A172 (cell line): ENCODE measurements at places on chromosomes 12 and 14. TPM values are rescaled to one million over a fixed set of nuclear protein-coding genes. Genes with fewer than 3 reads are reported as not detected.

The DCAF4 gene
- total RNA-seq, result 32.5 and 47.9 TPM in 2 replicates

The A2ML1 gene
- total RNA-seq, result not detected in 2 replicates

The NFE2 gene
- 0.17 TPM in 1 of 2 replicates, not detected in the other for total RNA-seq

The ST8SIA1 gene
- total RNA-seq, result 0.34 TPM in 1 of 2 replicates, not detected in the other

The BATF gene
- not detected in 2 replicates for total RNA-seq

The PTPRR gene
- total RNA-seq, result 35.8 and 41.5 TPM in 2 replicates

The FGD4 gene
- 0.69 and 2.3 TPM in 2 replicates for total RNA-seq

The GNG2 gene
- total RNA-seq, result 3.8 and 8.5 TPM in 2 replicates

The FZD10 gene
- total RNA-seq, result not detected in 2 replicates

The RERG gene
- not detected in 2 replicates for total RNA-seq

The CACNB3 gene
- 11.7 and 20.4 TPM in 2 replicates for total RNA-seq

The ZDHHC17 gene
- total RNA-seq, result 16.6 and 19.4 TPM in 2 replicates

The TTLL5 gene
- 10.1 and 16.8 TPM in 2 replicates for total RNA-seq

The POU6F1 gene
- total RNA-seq, result 0.81 and 1.0 TPM in 2 replicates

The C12orf50 gene
- total RNA-seq, result not detected in 2 replicates
